ENCODE measurements at places on chromosomes 7 and 10. TPM values are rescaled to one million over a fixed set of nuclear protein-coding genes. Genes with fewer than 3 reads are reported as not detected.

Gene TMEM184A
- 86.6 TPM for total RNA-seq

Gene CLCN1
- 0.68 TPM for total RNA-seq

Gene FGFBP3
- total RNA-seq = 0.56 TPM

DNA sequence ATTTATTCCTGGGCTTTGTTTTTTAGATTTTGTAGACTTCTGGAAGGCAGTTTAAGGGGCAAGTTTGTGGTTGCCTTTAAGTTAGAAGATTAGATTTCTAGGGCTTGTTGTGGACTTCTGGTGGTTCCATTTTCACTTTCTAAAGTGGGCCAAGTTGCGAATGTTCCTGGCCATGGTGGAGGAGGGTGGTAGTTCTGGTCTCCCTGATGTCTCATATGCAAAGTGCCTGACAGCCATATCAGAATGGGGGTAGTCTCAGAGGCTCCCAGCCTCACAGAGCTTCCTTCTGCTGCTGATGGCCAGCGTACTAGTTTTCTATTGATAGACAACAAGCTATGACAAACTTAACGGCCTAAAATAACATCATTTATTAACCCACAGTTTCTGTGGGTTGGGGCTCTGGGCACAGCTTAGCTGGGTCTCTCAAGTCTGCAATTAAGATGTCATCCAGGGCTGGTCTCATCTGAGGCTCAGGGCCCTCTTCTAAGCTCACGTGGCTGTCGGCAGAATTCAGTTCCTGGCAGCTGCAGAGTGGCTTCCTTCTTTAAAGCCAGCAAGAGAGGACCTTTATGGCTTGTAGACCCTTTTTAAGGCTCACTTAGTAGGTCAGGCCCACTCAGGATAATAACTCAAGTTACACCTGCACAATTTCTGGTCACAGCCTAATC lies 44.8 kb downstream of the BMPER start:
- ATAC-seq = no peak

- ATAC-seq = no peak
These were observed 424.8 kb downstream of the KIF20B start for GRCh38 chr10:90126256-90126595.

GRCh38 chr10:77711683-77712049 lies 74.1 kb upstream of the KCNMA1 start:
- ATAC-seq = no peak

DNA sequence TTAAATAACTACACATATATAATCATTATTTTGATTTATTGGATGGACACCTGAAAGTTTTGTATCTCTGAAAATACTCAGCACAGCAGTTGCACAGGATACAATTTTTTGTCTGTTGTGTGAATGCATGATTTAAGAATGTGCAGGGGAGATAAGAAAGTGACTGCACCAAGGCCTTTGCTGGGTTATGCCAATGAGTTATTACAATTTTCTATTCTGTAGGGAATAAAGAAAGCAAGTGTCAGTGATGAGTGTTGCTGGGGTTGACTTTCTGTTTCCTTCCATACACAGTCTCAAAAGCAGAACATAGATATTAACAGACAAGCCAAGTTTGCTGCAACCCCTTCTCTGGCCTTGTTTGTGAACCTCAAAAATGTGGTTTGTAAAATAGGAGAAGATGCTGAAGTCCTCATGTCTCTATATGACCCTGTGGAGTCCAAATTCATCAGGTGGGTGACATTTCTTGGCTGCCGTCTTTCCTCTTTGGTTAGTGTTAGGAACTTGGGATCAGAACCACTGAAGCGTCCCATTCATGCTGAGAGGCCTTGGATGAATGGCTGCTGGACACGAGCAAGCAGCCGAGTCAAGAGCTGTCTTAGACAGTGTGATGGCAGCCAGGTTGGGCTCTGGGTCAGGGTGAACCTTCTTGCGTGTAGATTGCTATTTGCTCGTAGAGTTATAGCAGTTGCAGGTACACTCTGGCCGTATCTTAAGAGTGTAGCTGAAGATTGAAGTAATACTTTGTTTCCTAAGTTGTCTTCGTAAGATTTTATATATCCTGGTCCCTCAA lies 92.8 kb downstream of the DOCK1 start:
- no peak for ATAC-seq

All from esophagus mucosa (tissue), 1 donor.